ENCODE measurements at places on chromosomes 12 and 14.

DNA sequence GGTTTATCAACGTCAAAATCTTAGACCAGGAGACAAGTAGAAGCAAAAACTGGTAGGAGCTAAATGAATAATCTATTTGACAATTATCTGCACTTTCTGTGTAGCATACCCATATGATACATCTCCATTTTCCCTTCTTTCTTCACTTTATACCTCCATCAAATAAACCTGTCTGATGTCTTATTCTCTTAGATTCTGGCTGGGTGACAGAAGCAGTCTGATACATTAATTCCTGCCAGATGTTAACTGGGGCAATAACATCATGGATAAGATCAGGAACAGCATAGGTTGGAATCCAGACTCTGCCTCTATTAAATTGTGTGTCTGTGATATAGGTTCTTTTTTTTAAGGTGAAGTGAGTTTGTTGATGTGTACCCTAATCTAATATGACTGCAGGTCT lies 11.7 kb upstream of the RERG start:
- DNase-seq: no peak

DNA sequence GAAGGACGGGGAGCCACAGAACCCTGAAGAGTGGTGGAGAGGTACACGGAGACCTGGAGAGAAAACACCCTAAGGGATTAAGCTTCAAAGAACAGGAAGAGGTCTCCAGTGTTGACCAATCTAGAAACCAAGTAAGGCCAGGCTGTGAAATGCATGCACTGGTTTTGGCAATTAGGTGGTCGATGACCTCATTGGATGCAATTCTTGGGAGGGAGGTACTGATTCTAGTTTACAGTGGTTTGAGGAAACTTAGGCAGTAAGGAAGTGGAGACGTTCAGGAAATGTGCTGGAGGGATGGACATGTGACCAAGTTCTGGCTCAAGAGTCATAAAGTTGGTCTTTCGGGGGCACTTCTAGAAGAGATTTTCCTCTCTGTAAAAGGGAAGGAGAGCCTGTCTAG lies 91.3 kb upstream of the CEP83 start:
- no peak for DNase-seq

DNA sequence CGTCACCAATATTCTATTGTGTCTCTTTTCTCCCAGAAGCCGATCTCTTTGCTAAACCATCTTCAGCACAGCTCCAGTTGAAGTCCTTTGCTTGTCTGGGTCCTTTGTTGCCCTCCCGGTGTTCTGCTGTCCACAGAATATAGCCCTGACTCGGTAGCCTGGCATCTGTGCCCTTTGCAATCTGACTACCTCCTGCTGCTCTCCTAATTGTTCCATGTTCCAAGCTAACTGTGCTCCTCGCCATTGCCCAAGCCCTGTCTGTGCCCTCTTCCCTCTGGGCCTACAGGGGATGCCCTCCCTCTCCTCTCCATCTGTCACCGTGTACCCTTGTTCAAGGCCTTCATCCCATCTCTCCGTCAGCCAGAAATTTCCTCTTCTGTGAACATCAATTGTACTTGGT lies 306.3 kb downstream of the APAF1 start:
- no peak for DNase-seq

DNA sequence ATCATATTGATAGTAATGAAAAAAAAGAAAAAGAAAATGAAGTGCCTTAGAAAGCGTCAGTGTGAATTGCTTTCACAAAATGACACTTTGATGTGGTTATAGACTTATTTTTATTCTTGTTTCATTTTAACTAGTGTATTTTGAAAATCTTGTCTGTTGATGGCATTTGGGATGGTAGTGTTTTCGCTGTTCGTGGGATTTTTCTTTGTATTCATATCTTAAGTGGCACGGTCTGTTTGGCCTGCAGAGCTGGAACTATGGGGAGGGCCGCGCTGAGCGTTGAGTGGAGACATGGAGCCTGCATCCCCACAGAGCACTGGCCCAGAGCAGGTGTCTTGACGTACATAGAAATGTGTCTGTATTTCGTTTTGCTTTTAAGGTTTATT lies 61.6 kb downstream of the WDR20 start:
- no peak for DNase-seq

DNA sequence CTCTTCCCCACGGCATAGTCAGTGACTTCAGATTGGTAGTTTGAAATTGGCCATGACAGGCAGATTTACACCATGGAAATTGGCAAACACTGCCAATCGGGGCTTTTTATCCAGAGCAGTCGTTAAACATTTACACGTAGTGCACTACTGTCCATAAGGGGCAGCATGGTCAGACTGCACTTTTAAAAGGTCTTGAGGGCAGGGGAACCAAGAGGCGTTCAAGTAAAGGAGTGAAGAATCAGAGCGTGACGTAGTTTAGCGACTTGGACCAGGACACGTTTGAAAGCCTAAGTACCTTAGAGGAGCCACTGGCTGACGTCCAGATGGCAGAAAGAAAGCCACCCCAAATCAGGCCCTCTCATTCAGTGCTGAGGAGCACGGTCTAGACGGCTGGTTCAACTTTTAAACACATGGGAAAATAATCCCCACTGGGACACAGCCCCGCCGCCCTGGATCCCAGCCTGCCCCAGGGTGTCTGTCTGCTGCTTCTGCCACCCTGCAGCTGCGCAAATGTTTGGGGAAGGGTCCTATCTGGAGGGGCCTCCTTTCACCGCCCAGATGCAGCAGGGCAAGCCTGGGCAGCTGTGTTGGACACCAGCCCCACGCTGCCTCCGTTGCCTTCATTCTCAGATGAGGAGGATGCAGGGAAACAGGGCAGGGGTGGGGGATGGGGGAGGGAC lies 52.5 kb upstream of the PPP2R5C start:
- no peak for DNase-seq

DNA sequence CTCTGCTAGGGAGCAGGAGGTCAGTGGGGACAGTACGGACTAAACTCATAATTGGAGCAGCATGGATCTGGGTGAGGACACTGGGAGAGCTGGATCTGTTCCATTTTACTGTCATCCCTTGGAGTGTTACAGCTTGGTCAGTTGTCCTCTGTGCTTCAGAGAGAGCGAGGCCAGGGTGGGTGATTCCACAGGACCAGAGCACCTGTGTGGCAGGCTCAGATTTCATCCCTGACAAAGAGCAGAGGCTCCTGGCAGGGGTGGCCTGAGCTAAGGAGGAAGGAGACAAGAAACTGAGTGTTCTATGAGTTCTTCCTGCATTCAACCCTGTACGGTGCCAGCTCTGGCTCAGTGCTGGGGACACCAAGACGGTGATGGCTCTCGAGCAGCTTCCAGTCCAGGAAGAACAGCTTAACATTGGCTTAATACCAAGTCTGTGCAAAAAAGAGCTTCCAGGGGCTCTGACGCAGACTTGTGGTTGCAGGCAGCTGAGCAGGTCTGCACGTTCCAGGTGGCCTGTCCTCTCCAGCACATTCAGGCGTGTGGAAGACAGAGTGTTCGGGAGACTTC lies 8.4 kb upstream of the PGF start:
- no peak for DNase-seq

All from NCI-H1048 (cell line).